ENCODE measurements at places on chromosomes 12 and 14.
A peak's percentile ranks its signal among the peaks of the same experiment; 100 is the strongest.

DNA sequence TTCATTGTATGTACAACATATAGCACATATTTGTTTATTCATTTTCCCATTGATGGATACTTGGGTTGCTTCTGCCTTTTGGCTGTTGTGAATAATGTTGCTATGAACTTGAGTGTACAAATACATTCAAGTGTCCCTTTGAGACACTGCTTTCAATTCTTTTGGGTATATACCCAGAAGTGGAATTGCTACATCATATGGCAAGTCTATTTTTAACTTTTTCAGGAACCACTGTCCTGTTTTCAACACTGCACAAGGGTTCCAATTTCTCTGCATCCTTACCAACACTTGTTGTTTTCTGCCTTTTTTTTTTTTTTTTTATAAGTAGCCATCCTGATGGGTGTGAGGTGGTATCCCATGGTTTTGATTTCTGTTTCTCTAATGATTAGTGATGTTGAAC, 15.9 kb downstream of the RBMS2 start:
- no peak for DNase-seq

GRCh38 chr12:97267166-97267565, 195.4 kb upstream of the RMST start:
- DNase-seq: no peak

DNA sequence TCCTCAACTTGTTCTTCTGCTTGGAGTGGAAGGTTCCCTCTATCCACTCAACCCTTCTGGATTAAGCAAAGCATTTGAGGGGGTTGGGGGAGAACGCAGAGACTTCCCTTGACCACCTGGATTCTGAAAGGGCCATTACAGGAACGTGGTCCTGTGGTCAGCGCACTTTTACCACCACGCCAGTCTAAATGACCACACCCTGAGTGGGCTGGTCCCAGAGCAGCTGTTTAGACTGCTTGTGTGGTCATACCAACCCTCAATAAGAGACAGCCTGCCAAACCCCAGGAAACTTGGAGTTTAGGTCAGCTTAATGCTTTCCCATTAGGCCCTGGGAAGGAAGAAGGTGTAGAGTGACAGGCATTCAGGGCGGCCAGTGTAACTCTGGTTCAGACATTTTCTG, 165.5 kb upstream of the ATP2B1 start:
- DNase-seq: peak; percentile 6

GRCh38 chr12:53185582-53186153, 4.9 kb upstream of the CSAD start:
- DNase-seq: no peak

DNA sequence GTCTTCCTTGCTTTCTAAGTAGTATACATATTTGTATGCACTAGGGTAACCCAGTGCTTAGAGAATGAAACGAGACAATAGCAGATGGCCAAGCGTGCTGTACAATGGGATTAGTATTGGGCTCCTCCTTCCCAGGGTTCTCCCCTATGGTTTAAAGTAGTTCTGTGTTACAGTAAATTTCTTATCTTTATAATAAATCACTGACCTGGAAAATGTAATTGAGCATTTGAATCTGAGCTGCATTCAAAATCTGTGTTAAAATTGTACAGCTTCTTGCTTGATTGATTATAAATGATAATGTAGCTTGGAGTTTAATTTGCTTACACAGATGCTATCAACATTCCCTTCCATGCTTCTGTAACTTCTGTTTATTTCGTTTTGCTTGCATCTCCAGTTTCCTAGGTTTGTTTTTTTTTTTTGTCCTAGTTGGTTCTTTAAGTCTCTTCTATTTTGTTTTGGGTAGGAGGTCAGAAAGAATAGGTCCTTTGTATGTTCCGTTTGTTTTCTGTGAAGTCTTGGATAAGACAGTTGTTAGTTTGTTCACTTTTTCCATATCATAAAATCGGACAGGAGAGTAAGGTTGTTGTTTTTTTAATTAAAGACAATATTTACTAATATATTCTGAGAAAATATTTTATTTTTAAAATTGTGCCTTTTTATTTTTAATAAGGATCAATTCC, 171.2 kb downstream of the ERC1 start:
- DNase-seq: peak; percentile 69

- no peak for DNase-seq
Observed at GRCh38 chr12:32876004-32876403, 20.6 kb downstream of the PKP2 start.

DNA sequence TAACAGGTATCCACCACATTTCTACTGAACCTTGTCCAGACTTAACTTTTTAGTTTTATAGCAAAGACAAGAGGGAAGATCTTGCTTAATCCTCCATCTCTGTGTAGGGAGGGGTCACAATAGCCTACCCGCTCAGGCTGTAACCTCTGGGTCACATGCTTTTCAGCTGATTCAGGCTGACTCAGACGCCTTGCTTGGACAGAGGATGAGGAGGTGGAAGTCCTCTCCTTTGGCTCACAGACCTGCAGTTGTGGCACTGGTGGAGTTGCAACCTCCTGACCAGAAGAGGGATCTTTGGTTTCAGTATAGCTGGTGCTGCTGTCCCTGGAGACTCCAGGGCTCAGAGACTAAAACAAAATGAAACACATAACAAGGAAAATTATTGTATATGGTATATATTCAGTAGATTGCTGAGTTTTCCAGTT, 16.2 kb downstream of the ACIN1 start:
- DNase-seq: no peak

GRCh38 chr12:92505254-92506231, 197.2 kb upstream of the PLEKHG7 start:
- peak; percentile 51 for DNase-seq

DNA sequence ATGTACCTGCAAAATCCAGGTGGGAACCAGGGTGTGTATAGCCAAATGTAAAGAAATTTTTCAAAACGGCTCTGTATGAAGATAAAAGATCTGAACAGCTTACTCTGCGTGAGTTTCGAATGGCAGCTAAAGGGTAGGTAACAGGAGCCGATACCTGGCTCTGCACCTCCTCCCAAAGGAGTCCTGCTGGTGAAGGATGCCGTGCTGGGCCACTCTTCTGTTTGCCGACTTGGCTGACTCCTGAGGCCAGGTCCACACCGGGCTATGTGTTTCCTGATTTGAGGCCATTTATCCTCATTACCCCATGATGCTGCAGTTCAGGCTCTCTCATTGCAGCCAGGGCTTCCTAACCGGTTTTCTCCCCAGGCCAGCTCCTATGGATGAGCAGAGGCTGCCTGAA, 244.6 kb downstream of the SLC41A2 start:
- DNase-seq: no peak

- no peak for DNase-seq
Observed at GRCh38 chr12:44077294-44077693, 241.4 kb downstream of the TMEM117 start.

DNA sequence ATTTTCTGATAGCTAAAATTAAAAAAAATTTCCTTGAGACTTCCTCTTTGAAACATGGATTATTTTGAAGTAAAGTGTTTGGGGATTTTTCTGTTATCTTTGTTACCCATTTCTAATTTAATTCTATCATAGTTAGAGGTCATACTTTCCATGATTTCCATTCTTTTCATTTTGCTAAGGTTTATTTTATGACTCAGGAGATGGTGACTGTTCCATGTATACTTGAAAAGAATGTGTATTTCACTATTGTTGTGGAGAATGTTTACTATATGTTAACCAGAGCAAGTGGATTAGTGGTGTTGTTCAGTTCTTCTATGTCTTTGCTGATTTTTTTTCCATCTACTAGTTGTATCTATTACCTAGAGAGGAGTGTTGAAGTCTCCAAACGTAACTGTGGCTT, 250.5 kb upstream of the PELI2 start:
- no peak for DNase-seq

- no peak for DNase-seq
Observed at GRCh38 chr12:31815096-31815495, 86.3 kb upstream of the AMN1 start.

DNA sequence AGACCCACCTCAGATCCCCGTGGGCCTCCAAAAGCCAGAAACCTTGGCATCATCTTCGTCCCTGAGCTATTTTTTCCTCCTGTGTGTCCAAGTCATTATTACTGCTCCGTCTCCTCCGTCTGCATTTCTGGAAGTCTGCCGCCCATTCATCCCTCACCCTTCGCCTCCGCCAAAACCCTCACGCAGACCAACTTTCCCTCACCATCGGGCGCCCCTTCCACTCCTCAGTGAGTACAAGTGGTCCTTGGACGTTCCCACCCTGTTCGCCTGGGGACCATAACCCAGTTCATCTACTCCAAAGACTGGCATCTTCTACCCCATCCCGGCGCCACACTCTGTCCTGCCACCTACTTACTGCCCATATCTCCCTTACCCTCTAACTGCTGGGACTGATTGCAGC, 3.7 kb upstream of the LTBP2 start:
- no peak for DNase-seq

DNA sequence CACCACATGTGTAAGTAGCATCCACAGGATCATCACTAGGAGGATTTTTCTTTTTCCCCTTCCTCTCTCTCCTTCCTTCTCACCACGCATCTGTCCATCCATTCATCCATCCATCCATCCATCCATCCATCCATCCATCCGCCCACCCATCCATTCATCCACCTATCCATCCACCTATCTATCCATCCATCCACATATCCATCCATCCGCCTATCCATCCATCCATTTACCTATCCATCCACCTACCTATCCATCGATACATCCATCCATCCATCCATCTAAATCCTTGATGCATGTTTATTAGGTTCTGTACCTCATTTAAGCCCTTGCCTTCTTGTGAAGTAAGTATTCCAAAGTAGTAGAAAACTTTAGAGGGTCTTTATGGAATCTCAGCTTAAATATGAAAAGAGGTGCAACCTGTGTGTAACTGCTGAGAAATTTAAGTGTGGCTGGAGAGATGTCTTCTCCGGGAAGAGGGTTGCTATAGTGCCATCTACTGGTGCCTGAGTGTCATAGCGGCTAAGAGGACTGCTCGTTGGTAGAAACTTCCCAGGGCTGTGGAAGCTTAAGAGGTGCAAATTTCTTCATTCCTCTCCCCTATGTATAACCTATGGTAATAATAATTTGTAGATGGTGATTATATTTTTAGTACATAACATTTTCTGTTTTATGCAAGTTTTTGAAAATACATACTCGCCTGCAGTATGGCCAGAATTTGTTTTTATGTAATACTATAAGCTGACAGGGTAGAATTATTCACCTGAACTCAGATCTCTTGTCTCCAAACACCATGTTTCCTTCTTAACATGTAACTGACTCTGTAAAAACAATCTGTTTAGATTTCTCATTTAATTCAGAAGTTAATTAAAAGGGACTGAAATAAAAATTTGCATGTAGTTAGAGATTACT, 46.0 kb downstream of the MYO1H start:
- DNase-seq: peak; percentile 67

DNA sequence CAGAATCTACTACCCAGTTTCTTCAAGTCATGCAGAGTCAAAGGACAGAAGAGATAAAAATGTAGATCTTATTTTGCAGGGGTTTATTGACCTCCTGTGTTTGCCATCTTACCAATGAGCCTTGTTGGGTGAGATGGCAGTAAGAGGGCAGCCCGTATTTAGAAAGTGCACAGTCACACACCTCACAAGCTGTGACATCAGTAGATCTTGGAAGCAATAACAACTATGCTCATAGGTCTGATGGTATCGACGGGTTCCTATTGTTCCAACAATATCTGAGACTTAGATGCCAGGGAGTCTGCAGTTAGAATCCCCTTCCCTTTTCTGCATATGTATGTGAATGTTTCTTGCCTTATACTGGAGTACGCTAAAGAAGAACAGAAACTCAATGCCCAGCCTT, 189.0 kb upstream of the DYRK2 start:
- no peak for DNase-seq
